Lung microvascular endothelial cell (primary cell): ENCODE measurements at places on chromosomes 13 and 19. TPM values are rescaled to one million over a fixed set of nuclear protein-coding genes. Genes with fewer than 3 reads are reported as not detected.

The ZNF317 gene
- 7.4 and 12.3 TPM in 2 replicates for total RNA-seq

DNA sequence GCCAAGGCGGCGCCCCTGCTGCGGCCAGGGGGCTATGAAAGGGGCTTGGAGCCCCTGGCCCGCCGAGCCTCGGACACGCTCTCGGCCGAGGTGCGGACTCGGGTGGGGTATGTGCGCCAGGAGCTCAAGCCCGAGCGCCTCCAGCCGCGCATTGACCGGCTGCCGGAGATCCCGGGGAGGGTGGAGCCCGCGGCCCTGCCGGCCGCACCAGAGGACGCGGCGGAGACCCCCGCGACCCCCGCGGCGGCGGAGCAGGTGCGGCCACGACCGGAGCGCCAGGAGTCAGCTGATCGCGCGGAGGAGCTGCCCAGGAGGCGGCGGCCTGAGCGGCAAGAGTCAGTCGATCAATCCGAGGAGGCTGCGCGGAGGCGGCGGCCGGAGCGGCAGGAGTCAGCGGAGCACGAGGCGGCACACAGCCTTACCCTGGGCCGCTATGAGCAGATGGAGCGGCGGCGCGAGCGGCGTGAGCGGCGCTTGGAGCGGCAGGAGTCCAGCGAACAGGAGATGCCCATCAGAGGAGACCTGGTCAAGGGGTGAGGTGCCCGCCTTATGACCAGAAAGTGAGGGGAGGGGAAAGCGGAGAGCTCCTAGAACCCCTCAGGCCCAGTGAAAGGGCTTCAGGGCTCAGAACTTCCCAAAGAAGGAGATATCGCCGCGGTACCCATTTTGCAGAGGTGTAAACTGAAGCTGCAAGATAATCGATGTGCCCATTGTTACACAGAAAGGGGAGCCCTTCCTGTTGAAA lies 8.8 kb upstream of the SHKBP1 start:
- no peak for DNase-seq

- no peak for DNase-seq
Measured at GRCh38 chr13:98411617-98412265, 165.2 kb downstream of the STK24 start.

DNA sequence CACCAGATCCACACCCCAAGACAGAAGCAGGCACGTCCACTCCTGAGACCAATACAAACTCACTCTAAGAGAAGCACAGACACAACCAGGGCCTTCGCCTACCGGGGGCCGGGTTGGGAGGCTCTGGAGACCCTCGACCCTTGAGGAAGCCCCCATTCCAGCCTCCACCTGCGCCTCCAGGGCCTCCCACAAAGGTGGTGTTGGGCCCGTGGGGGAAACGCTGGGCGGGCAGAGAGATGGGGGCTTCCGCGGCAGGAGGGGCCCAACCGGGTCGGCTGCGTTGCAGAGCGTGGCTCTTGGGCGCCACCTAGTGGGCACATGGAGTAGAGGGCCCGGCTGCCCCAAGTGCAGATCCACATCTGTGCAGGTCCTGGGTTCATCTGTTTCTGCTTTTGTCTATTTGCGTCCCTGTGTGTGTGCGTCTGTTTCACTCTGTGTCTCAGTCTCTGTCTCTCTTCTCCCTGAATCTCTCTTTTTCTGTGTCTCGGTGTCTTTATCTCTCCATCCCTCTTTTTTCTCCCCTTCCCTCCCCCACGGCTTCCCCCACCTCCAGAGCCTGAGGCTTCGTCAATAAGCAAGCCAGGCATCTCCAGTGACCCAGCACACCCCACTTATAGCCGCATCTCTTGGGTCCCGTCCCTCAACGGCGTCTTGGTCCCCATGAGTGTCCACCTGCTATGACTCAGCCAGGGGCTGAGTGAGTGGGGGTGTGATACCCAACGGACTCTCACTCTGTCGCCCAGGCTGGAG lies 10.5 kb upstream of the TINCR start:
- peak; percentile 65 for DNase-seq

DNA sequence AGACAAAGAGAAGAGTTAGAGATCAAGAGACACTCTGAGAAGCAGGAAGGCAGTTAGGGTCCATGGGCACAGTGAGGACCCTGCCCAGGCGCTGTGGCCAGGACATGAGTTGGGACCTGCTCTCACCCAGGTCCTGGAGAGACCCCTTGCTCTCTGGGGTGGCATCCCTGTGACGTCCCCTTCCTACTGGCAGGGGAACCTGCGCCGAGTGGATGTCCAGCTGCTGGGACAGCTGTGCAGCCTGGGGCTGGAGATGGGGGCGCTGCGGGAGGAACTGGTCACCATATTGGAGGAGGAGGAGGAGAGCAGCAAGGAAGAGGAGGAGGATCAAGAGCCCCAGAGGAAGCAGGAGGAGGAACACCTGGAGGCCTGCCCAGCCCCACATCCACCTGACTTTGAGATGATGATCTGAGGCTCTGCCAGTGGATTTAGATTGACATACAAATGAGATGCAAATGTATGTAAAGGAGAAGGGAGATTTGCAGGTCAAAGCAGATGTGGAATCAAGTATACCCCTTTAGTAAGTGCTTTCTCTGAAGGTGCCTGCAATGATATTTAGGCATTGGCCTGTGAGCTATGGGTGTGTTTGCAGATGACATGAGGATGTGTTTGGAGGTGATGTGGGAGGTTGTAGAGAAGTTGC lies 978 bp downstream of the ERICH4 start:
- DNase-seq: no peak

- DNase-seq: no peak
Measured at GRCh38 chr19:31096935-31097545, 252.2 kb downstream of the TSHZ3 start.

DNA sequence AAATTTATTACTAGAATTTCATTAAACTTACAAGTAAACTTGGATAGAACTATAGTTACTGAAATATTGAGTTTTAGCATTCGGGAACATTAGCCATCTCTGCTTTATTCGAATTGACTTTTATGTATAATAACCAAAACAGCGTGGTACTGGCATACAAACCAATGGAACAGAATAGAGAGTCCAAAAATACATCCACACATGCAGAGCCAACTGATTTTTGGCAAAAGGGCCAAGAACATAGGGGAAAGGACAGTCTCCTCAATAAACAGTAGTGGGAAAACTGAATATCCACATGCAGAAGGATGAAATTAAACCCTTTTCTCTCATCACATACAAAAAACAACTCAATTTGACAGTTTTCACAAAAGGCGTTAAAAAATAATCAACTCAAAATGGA lies 84.3 kb downstream of the EPSTI1 start:
- DNase-seq: no peak

DNA sequence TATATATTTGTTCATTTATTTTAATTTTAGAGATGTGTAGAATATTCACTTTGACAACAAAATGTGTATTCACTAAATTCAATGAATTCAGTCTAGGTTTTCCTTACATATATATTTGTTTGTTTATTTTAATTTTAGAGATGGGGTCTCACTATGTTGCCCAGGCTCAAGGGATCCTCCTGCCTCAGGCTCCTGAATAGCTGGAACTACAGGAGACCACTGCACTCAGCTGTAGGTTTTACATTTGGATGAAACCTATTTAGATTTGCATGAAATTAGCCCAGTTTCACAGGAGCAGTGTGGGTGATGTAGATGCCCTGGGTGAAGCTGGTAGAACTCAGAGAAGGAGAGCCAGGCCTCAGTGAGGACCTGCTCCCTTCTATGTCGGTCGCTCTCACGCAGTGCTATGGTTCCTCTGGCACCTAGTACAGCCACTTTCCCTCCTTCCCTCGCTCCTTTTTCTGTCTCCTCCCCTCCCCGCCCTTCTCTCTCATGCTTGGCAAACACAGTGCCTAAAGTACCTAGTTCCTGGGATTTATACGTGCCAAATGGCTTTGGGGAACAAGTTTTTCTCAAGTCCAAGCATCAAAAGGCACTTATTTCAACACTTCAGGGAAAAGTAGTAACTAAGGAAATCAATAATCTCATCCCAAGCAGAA lies 14.7 kb upstream of the HMGB1 start:
- DNase-seq: no peak

The WDR87 gene
- not detected in 2 replicates for total RNA-seq

The SPTBN4 gene
- total RNA-seq: 0.22 TPM in 1 of 2 replicates, not detected in the other

- DNase-seq: peak; percentile 86
Measured at GRCh38 chr19:53977429-53977990, 13.9 kb upstream of the CACNG6 start.

DNA sequence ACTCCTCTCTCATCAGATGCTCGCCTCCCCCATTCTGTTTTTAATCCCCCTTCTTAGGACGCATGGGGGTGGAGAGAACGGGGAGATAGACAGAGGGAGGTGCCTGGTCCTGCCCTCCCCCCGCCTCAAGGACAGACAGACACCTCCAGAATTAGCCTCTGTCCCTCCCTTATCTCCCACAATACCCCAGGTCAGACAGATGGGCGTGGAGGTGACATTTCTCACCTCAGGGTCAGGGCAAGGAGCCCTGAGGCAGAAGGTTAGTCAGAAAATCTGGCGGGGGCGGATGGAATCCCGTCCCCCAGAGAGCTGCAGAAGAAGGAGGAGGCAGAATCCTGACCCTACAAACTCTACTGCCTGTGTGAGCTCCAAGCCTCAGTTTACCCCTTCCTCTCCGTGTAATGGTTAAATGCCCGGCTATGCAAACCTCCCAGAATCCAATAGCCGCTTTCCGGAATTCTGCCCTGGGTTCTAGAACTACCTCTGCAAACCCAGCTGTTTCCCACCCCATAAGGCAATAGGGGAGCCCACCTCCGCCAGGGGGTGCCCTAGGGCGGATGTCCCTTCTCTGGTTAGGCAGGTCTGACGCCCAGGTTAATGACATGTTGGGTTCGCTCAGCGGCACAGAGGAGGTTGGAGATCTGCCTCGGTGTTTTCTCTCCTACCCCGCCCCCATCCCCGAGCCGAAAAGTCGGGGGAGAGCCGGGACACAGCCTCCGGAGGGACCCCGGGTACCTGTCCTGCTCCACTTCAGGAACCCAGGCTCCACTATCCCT lies 900 bp downstream of the PPP1R13L start:
- peak; percentile 81 for DNase-seq

The PLPPR3 gene
- under 0.01 and 0.44 TPM in 2 replicates for total RNA-seq

DNA sequence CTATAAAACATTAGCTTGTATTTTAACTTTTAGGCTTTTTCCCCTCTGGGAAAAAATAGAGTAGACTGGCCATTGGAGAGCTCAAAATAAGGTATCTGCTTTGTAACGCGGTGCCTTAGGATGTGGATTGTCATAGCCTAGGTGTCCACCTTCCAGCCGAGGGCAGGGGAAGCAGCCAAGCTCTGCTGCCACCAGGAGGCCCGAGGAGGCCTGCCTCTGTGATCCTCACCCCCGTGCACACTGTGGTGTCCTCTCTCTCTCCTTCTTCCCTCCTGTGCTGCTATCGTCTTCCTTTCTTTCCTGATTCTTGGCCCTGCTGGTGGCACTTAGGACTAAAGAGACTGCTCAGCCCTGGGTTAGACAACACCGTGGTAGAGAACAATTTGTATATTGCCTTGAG lies 11.3 kb downstream of the HNRNPM start:
- peak; percentile 23 for DNase-seq

GRCh38 chr19:18417250-18418028 lies 1.8 kb upstream of the SSBP4 start:
- DNase-seq: peak; percentile 87

The KXD1 gene
- total RNA-seq: 39.5 and 53.4 TPM in 2 replicates

GRCh38 chr13:114130837-114131582 lies 1.4 kb downstream of the RASA3 start:
- peak; percentile 86 for DNase-seq

- no peak for DNase-seq
Measured at GRCh38 chr13:79904581-79904980, 423.6 kb downstream of the NDFIP2 start.

DNA sequence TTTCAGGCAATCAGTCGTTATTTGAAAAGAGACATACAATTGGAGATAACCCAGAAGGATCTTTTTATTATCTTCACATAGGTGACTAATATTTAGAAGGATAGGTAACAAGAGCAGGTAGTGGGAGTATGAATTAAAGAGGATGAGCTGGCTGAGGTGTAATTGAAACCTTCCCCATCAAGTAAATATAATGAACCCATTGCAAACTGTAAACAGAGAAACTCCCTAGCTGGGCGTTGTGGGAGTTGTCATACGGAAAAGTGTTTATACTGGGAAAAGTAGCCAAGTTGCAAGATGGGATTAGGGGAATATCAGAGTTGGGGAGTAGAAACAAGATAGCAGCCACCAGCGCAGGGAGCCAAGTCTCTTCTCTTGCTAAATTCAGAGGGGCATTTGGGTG lies 448.4 kb downstream of the COG6 start:
- no peak for DNase-seq
